ENCODE measurements at places on chromosomes 5 and 9.

- DNase-seq, result no peak
Observed at GRCh38 chr9:93896093-93896492, 59.1 kb downstream of the BARX1 start.

- peak; percentile 26 for DNase-seq
Observed at GRCh38 chr5:135398160-135398854, 724 bp downstream of the MACROH2A1 start.

- no peak for DNase-seq
Observed at GRCh38 chr9:34611251-34611810, 566 bp downstream of the RPP25L start.

- DNase-seq, result no peak
Observed at GRCh38 chr9:97769208-97769607, 72.1 kb upstream of the XPA start.

DNA sequence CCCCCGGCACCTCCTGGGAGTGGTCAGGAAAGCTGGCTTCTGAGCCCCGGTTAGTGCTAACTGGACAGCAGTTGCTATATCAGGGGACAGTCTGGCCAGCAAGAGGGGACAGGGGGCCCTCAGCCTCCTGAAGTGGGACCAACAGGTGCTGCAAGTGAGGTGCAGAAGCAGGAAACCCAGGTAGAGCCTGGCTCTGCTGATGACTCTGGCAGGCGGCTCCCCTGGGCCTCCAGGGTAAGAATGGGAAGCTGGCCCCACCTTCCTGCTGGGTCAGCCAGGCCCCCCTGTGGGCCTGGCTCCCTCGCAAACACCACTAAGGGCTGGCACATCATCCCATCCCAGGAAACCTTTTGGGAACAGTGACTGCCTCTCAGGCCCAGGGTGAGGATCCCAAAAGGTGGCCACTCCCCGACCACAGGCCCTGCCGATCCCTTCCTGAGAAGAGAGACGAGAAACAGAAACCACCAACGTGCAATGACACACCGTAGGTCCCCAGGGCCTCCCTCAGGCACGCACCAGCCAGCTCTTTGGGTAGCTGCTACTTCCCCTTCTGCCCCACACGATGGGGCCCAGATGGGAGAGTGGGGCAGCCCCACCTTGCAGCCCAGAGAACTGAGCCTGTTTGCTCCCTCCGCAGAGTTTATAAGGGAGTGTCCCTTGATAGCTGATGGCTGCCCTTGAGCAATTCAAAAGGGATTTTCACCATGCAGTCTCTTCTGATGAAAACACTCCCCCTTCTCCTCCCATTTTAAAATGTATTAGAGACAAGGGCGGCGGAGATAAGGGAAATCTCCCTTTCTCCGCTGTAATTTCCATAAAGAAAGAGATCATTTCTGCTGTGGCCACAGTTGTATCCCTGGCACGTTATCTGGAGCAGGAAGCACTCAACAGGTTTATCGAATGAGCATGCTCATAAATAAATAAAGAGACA is 76.8 kb downstream of the STK10 start:
- DNase-seq, result peak; percentile 63

GRCh38 chr5:74293182-74293581 is 347.3 kb downstream of the ENC1 start:
- no peak for DNase-seq

DNA sequence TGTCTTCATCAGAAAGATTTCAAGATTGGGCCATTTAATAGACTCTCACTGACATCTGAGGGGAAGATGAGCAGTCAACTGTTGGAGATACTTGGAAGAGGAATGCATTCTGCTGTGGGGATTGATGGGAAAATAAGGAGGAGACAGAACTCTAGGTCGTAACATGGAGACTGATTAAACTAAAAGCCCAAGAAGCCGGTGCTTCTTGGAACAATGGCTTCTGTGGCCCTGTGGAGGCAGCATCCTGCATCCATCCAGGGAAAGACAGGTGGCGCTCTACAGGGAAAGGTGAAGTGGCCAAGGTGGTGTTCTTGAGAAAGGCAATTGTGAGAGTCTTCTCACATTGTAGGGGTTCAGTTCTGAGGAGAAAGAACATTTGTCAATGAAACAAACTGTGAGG is 31.3 kb downstream of the ZFAND5 start:
- DNase-seq, result peak; percentile 60

Measured in hematopoietic multipotent progenitor cell treated with erythropoietin and hydrocortisone succinate and interleukin-3 and kit ligand, for 17 days (in vitro differentiated cells).